ENCODE measurements at places on chromosomes 6 and 20.

DNA sequence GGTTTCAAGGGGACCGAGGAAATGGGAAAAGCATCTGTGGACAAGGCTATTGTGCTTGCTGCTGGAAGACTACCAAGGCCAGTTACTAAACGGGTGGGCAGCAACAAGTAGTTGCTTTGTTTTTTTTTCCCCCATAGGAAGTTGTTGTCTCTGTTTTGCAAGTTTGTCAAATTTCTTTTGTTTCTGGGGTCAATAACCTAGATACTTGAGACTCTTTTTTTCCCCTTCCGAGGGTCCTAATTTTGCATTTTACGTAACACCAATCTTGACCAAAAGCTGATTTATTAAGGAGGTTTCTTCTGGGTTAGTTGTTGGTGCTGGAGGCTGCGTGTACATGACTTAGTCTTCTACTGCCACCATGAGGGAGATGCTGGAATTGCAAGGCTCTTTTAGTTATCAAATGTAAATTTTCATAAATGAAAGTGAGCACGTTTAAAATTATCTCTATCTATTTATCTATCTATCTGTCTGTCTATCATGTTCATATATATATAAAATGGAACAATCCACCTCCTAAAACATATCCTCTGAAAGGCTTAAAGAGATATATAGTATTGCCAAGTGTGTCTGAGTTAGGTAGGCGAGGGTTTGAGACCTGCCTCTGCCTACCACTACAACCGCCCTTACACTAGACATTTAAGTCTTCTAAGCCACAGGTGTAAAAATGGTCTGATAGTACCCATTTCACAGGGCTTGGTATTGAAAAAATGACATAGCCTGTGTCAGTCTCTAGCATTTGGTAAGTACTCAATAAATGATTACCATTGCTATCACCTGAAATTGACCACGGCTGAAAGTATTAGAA lies 60.2 kb downstream of the GCLC start:
- H3K4me1 ChIP-seq: peaks cover 18% of the 10 kb centered on the region
- peak; percentile 75 for DNase-seq
- H3K4me3 ChIP-seq: no peak overlapping the region

GRCh38 chr6:32692019-32692418 lies 25.6 kb upstream of the HLA-DQB1 start:
- no peaks in the 10 kb centered on the region for H3K27me3 ChIP-seq
- DNase-seq: no peak
- H3K36me3 ChIP-seq: no peaks in the 10 kb centered on the region
- no peak overlapping the region for H3K4me3 ChIP-seq
- H3K27ac ChIP-seq: no peak overlapping the region

GRCh38 chr6:113457751-113458150 lies 399.4 kb upstream of the MARCKS start:
- no peaks in the 10 kb centered on the region for H3K36me3 ChIP-seq
- no peak overlapping the region for H3K27ac ChIP-seq
- no peak for DNase-seq
- no peaks in the 10 kb centered on the region for H3K27me3 ChIP-seq
- H3K4me3 ChIP-seq: no peak overlapping the region
- H3K4me1 ChIP-seq: peaks cover 3% of the 10 kb centered on the region

DNA sequence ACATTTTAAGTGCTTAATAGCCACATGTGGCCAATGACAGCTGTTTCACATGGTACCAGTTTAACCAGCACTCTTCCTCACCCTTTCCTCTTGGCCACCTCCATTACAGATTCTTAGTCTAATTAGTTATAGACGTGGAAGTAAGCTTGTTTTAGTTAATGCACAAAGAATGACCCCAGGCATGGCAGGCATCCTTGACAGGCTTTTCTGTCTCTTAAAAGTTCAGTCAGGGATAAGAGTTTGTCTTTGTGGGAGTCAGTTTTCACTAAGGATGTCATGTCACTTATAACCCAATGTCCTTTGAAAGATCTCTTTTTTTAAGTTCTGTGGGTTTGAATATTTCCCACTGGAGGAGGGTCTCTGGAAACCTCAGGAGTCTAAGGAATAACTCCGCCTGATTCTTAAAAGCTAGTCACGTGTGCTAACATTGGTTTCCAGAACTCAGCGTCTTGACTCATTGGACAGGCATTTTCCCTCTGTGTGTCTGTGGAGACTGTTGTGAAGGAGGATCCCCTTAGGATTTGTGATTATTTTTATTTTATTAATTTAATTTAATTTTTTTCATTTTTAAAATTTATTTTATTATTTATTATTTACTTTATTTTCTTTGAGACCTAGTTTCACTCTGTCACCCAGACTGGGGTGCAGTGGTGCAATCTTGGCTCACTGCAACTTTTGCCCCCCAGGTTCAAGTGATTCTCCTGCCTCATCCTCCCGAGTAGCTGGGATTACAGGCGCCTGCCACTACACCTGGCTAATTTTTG lies 171.4 kb downstream of the ZFAND3 start:
- H3K36me3 ChIP-seq: no peaks in the 10 kb centered on the region
- no peak overlapping the region for H3K4me3 ChIP-seq
- DNase-seq: no peak
- no peaks in the 10 kb centered on the region for H3K4me1 ChIP-seq

DNA sequence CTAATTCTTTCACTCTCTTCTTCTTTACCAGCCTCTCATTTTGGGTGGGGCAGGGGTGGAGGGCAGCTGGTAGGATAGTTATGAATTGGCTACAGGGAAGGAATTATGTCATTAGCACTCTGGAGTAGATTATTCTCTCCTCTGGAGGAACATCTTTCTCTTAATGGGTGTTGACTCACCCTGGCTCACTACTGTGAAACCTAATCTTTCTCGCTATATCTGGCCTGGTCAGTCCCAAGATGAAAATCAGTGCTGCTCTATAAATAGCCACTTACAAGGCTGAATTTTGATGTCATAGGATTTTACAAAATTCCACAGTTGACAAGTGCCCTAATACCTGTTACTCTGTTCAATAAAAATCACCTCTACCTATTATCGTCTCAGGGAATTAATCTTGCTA lies 151.3 kb downstream of the COL9A1 start:
- H3K4me3 ChIP-seq: no peak overlapping the region
- no peaks in the 10 kb centered on the region for H3K4me1 ChIP-seq
- no peaks in the 10 kb centered on the region for H3K27me3 ChIP-seq
- no peak for DNase-seq
- no peaks in the 10 kb centered on the region for H3K36me3 ChIP-seq

DNA sequence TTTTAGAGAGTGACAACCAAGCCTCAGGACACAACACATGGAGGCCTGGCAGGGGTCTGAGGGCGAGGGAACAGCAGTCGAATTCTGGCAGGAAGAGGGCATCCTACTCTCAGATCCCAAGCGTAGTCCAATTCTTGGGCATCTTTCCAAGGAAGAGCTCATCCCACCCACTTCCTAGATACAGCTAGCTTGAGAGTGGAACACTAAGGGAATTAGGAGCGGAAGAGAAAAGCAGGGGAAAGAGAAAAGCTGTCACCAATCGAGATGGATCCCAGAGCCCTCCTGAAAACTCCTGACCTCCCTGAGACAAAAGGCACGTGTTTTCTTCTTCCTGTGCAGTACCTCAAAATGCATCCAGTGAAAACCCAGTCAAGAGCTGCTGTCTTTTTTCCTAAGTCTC lies 67.1 kb downstream of the GFOD1 start:
- no peaks in the 10 kb centered on the region for H3K36me3 ChIP-seq
- no peaks in the 10 kb centered on the region for H3K4me1 ChIP-seq
- no peak overlapping the region for H3K4me3 ChIP-seq

- H3K27me3 ChIP-seq: no peaks in the 10 kb centered on the region
- H3K4me1 ChIP-seq: no peaks in the 10 kb centered on the region
- no peak for DNase-seq
- H3K36me3 ChIP-seq: no peaks in the 10 kb centered on the region
Observed at GRCh38 chr6:161029195-161029809, 37.7 kb downstream of the MAP3K4 start.

DNA sequence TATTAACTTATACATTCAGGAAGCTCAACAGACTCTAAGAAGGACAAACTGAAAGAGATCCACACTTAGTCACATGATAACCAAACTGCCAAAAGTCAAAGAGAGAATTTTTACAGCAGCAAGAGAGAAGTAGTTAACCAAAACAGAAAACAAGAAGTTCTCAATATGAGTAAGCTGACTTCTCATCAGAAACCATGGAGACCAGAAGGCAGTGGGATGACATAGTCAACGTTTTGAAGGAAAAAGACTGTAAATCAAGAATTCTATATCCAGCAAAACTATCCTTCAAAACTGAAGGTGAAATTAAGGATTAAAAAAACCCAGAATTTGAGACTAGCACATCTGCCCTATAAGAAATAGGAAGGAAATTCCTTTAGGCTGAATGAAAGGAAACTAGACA lies 60.4 kb downstream of the COL19A1 start:
- H3K4me3 ChIP-seq: no peak overlapping the region
- DNase-seq: no peak
- H3K4me1 ChIP-seq: no peaks in the 10 kb centered on the region
- no peaks in the 10 kb centered on the region for H3K27me3 ChIP-seq

- no peak overlapping the region for H3K4me3 ChIP-seq
- no peaks in the 10 kb centered on the region for H3K27me3 ChIP-seq
- no peaks in the 10 kb centered on the region for H3K4me1 ChIP-seq
- no peaks in the 10 kb centered on the region for H3K36me3 ChIP-seq
- H3K27ac ChIP-seq: no peak overlapping the region
Observed at GRCh38 chr20:44104798-44105517, 82.0 kb downstream of the JPH2 start.

- no peak for DNase-seq
- H3K27ac ChIP-seq: no peak overlapping the region
- no peak overlapping the region for H3K4me3 ChIP-seq
- H3K36me3 ChIP-seq: no peaks in the 10 kb centered on the region
- no peaks in the 10 kb centered on the region for H3K27me3 ChIP-seq
Observed at GRCh38 chr6:63529498-63529897, 42.8 kb upstream of the LOC128125822 start.

DNA sequence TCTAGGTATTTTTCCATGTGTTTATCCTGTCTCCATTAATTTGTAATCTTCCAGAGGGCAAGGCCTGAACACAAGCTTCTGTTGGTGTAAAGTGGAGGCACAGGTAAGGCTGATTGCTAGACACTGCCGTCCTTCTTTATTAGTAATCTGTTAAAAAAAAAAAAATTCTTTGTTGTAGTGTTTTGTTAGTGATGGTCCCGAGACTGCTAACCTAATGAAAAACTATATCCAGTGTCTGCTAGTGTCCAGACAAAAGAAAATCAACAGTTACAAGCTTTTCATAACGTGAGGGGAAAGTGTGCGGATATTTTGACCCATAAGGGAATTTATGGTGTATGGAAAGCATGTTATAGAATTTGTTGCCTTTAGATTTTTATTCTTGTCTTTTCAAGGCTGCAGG lies 4.2 kb upstream of the HIVEP1 start:
- no peaks in the 10 kb centered on the region for H3K36me3 ChIP-seq

GRCh38 chr20:19565736-19566135 lies 192.3 kb upstream of the RIN2 start:
- H3K27me3 ChIP-seq: no peaks in the 10 kb centered on the region
- no peak for DNase-seq
- no peak overlapping the region for H3K4me3 ChIP-seq
- H3K36me3 ChIP-seq: no peaks in the 10 kb centered on the region
- no peak overlapping the region for H3K27ac ChIP-seq

GRCh38 chr20:1265226-1265915 lies 723 bp upstream of the SNPH start:
- no peaks in the 10 kb centered on the region for H3K4me1 ChIP-seq
- H3K27ac ChIP-seq: peak overlapping the region; percentile 64
- no peaks in the 10 kb centered on the region for H3K36me3 ChIP-seq
- no peaks in the 10 kb centered on the region for H3K27me3 ChIP-seq
- DNase-seq: no peak
- H3K4me3 ChIP-seq: peak overlapping the region; percentile 79

GRCh38 chr6:12164508-12164770 lies 125.7 kb upstream of the EDN1 start:
- no peak overlapping the region for H3K4me3 ChIP-seq
- H3K4me1 ChIP-seq: no peaks in the 10 kb centered on the region
- peaks cover 21% of the 10 kb centered on the region for H3K36me3 ChIP-seq
- H3K27ac ChIP-seq: no peak overlapping the region
- H3K27me3 ChIP-seq: no peaks in the 10 kb centered on the region
- no peak for DNase-seq

DNA sequence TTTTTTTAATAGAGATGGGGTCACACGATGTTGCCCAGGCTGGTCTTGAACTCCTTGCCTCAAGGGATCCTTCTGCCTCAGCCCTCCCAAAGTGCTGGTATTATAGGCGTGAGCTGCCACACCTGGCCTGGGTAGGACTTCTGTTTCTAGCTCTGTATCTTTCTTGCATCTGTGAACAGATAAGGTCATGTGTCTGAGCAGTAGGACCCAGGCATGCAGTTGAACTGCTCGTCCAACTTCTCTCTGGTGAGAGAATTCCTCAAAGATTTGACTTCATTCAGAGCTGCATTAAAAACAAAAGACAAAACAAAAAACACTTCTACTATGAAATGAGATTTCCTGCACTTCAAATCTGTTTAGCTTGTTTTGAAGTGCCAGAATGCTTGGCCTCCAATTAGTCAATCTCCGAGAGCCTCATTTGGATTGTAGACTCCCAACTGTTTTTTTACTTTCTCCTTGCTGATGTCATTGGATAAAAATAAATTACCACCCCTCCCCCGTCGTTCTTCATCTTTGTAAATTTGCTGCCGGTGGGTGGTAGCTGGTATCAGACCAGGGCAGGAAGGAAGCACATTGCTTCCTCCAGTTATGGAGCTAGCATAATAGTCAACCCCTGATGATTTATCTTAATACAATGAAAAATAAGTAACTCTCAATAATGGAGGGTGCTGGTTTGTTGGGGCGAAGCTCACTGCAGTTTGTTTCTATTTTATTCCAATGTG lies 17.6 kb downstream of the CD109 start:
- no peaks in the 10 kb centered on the region for H3K36me3 ChIP-seq
- DNase-seq: no peak
- H3K27ac ChIP-seq: peak overlapping the region; percentile 62
- H3K4me1 ChIP-seq: peaks cover 15% of the 10 kb centered on the region
- H3K27me3 ChIP-seq: no peaks in the 10 kb centered on the region

DNA sequence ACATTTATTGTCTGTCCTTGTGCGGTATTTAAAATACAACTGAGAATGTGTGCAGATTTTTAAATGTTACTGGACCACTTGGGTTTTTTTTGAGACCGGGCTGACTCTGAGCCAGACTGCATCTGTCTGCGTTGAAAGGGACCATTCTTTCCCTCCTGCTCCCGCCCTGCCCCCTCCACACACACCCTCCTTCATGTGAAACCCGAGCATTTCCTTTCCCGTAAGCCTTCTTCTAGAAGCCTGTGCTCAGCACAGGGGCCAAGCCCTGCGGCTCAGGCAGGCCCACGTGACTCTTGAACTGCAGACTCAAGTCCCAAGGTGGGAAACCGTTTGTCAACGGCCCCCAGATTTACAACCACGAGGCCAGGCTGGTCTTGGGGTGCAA lies 82.7 kb upstream of the FOXC1 start:
- H3K27ac ChIP-seq: no peak overlapping the region
- no peak overlapping the region for H3K4me3 ChIP-seq
- H3K27me3 ChIP-seq: no peaks in the 10 kb centered on the region
- no peaks in the 10 kb centered on the region for H3K36me3 ChIP-seq

DNA sequence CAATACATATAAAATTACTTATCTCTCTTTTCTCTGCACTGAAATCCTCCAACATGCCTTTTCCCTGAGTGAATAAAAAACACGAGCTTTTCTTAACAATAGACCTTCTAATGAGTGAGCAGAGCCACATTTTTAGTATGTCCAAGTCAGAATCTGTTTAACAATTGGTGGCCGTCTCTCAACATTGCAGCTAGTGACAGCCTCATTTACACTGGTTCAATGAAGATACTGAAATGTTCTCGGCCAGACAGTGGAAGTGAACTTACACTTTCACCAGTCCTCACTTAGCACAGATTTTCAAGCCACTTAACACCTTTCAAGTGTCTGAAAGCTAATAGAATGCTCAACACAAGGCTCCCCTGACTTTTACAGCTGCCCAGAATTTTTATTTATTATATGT lies 767.1 kb downstream of the KIF16B start:
- no peaks in the 10 kb centered on the region for H3K4me1 ChIP-seq
- DNase-seq: no peak
- no peaks in the 10 kb centered on the region for H3K27me3 ChIP-seq

All from right atrium auricular region (tissue), 2 donors.